ENCODE measurements at places on chromosomes 3 and 15.

- no peak for DNase-seq
Observed at GRCh38 chr3:179848711-179849110, 188.0 kb downstream of the PEX5L start.

GRCh38 chr3:191070201-191070600 is 128.8 kb upstream of the OSTN start:
- no peak for DNase-seq

GRCh38 chr15:58258501-58259292 is 120.5 kb downstream of the AQP9 start:
- peak; percentile 18 for DNase-seq

DNA sequence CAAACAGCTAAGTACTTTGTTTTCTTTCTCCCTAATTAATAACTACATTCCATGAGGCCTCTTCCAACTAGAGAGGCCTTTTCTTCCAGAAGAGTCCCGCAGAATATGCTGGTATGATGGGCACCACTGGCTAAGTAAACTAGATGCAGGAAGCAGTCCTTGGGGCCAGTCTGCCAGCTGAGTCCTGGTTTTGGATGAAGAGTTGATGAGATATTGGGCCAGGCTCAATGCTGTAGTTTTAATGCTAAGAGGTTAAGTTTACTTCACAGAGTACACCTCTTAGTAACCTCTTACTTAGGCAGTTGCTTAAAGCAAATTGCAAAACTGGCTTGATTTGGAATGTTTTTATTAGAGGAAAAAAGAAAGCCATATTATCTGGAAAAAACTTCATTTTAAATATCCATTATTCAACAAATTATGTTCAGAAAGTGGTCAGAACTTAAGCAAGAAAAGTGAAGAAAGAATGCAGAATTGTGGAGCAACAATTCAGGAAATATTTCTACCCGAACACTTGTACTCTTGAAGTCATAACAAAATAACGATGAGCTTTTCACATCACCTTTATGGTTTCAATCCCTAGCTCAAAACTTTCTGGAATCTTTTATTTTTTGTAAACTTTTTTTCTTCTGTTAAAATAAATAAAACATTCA is 178.4 kb upstream of the CDIN1 start:
- DNase-seq: no peak

DNA sequence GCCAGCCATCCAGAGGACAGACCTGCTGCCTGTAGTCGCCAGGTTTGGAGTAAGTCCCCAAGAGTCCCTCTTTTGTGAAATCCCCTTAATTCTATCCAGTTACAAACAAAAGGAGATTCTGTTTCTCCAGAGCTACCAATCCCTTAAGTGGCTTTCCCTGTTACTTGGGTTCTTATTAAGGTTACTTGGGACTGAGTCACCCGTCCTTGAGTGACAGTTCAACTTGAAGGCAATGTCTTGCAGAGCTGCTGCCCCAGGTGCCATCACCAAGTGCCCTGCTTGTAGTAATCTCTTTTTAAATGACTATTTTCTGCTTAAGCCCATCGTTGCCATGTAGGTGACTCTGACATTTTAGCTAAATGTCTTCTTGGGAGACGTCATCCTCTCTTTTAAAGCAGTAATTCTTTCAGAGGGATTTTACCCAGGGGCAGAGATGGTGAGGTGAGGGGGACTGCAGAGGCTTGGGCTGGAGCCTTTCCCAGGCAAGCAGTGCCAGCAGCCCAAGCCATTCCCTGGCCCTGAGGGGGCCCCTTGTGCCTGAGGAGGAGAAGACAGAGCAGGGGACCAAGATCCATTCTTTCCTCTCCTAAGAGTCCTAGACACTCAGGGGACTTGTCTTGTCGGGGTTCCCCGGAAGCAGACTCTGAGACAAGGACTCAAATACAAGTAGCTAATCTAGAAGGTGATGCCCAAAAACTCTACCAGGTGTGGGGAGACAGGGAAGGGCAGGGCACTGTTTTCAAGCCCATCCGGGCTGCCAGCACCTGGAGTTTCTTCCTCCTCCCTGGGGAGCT is 253.7 kb downstream of the PLCL2 start:
- DNase-seq: no peak

GRCh38 chr15:95169541-95170459 is 938.4 kb downstream of the MCTP2 start:
- no peak for DNase-seq

GRCh38 chr3:152126260-152126659 is 142.5 kb upstream of the MBNL1 start:
- DNase-seq: no peak

DNA sequence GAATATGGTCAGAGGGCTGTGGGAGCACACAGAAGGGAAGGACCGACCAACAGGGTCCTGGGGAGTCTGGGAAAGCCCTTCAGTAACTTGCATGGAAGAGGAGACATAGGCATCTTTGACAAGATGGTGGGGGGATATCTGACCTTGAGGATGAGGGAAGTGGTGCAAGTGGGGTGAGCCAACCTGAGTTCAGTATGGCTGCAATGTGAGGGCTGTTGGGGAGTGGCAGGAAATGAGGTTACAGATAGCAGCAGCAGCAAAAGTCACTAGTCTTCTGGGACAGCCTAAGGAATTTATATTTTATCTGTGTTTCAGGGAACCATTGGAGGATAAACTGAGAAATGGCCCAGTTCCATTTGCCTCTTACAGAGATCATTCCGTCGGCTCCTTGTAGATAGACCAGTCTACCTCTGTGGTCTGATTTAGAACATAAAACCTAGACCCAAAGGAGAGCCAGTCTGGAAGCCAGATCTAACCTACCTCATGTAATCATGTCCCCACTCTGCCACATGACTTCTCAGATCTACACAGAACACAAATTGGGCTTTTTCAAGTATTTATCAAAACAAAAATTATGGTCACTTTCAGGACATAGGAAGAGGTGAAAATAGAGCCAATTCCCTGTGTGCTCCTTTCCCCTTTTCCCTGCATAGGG is 75.6 kb downstream of the ST6GAL1 start:
- no peak for DNase-seq

DNA sequence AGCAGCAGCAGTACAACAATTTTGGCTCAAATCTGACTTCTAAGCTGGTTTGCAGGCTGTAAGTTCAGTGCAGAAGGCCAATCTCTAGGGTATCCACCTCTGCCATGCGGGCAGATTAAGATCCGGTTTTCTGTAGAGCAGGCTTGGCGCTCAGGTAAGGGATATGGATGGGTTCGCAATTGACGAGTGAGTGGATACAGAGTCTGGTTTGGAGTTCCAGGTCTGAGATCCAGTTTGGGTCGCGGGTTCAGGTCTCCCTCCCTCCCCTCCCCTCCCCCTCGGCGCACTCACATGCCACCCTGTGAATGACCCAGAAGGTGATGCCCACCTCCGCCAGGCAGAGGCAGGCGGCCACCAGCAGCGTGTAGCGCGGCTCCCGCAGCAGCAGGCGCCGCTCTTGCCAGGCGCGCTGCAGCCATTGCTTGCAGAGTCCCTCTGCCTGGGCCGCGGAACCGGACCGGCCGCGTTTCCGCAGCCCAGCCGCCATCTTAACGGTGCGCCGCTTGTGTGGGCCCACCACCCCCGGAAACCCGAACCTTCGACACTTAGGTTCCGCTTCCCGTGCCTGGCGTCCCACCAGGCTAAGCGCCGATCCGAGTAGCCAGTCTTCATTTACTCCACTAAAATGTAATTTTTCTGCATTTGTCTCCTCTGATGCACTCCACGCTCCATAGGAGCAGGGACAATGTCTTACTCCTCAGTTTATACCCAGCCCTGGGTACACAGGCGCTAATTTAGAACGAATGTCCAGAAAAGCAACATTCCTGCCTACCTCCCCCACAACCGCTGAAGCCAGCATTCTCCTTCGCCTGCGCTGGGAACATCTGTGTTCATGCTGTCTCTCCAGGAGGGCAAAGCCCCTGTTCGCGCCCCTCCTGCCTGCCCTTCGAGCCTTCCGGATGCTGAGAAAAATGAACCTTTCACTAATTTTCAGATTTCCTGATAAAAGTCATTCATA is at the start of gene ALG3:
Gene ALG3, minus strand, starts transcription at position 509 of the 958 bp plus-strand sequence. Its CDS starts 22 bp downstream, at position 487.
- DNase-seq: peak; percentile 93

DNA sequence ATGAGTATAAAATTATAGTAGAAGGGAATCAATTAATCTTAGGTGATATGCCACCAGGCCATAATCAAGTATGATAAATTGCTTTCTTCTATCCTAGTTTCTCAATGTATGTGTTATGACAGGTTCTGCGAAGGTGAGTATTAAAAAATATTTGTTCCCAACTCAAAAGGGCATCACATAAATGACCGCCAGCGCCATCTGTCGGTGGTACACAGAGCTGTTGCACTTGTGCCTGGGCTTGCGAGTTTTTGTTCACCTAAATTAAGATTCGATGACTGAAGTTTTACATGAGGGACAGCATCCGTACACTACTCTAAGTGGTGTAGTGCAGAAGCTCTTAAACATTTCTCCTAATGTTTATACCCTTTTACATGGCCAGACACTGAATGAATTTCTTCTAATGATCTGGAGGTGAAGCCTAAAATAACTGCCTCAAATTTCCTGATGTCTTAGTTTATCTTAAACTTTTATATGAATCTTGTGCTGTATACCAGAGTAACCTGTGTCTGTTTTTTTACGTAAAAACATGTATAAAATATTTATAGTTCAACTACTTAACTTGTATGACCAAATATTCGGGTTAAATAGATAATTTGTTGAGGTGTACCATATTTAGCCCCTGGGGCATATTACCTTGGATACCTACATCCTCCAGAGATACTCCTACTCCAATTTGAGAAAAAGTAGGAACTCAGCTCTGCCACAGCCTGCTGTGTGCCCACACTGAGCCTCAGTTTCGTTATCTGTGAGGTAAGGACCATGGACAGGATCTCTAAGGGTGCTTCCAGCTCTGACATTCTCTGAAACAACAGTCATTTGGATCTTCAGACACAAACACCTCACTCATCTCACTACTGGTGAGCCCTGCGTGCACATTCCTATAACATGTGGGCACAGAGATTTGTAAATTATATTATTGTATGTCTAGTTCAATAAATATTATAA is 365.6 kb downstream of the MAGI1 start:
- DNase-seq: peak; percentile 41

DNA sequence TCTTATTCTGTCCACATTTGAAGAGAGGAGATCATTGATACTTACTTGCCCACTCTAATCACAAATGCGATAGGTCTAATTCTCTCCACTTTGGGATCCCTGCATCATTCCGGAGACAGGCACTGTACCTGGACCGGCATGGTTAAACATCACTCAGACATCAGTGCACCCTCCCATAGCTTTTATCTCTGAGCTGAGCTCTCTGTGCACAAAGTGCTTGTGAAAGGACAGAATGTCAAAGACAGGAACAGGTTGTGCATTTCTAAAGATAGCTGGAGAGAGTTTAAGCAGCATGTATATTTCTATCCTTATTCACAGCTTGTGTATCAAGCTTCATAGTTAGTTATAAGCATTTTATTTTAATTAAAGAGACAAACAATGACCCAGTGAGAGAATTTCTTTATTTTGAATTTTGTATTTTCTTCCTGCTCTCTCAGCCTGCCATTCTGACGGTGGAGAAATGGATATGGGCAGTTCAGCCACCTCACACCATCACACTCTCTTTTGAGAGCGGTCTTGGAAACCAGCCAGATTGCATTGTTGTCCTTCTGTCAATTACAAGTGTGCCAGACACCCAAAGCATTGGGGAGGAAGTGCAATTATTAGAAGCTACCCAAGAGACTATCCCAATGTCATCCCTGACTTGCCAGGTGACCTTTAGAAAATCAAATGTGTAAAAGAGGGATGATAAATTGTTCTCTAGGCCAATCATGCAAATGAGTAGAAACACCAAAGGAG is 65.2 kb upstream of the CHL1 start:
- no peak for DNase-seq

DNA sequence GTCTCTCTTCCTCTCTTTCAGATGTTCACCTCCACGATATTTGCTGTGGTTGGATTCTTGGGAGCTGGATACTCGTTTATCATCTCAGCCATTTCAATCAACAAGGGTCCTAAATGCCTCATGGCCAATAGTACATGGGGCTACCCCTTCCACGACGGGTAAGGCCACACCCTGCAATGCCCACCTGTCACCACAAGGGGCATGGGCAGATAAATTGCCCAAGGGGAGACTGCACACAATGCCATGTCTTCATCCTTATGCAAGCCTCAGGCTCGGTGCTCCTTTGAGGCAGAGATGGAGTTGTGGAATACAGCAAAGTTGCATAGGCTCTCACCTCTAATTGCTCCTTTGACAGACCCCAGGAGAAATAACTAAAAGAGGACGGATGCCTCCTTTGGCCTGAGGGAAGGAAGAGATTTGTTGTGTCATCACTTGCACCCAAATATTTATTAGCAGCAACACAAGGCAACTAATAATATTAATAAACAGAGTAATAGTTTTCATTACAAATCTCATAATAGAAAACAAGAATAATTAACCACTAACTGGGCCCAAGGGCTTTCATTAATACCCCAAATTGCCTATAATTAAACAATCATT is 13.2 kb downstream of the TM4SF4 start:
- peak; percentile 59 for DNase-seq

DNA sequence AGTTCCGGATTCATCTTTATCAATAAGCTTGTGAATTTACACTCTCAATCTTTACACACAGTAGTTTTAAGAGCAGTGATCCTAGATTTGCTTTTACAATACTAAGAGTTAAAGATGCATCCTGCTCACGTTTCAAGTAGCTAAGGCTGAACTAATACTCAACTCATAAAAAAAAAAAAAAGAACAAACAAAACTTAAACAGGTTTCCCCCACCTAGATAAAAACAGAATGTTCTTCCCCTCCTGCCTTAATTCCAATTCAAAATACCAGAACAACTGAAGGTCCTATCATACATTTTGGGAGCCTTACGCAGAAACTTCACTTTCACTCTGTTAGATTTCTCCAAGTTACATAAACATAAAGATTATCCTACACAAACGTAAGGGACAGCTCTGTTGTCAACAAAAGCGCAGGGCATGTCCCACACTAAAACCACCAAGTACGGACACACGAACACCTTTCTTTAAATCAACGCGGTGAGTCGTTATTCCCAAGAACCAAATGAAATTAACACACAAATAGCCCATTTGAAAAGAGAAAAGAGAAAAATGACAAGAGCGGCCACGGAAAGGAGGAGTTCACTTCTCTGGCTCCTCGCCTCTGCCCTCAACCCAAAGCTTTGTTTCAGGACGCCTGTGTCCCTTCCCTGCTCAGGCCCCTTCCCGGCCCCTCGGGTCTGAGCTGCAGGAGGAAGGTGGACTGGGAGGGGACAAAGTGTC is 941 bp downstream of the CBLB start:
- peak; percentile 6 for DNase-seq

DNA sequence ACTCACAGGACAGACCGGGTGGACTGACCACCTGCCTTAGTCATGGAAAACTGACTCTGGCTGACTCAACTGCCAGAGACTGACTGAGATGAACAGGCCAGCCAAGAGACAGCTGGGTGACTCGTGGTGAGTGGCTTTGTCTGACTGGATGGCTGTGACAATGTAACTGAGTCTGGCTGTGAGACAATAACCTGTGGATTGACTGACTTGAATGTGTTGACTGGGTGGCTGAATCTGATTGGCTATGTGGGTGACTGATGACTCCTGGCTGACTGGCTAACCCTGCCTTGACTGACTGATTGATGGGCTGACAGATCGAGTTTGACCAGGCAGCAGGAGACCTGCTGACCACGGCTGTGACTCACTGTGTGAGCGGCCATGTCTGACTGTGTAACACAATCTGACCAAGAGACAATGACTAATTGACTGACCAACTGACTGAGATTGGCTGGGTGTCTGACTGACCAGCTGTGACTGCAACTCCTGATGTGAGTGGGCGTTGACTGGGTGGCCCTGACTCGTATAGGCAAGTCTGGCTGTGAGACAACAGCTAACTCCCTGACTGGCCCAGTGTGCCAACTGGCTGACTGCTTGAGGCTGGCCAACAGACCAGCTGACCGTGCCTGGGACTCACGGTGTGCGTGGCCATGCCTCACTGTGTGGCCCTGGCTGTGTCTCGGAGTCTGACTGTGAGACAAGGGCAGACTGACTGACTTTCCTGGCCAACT is 509.1 kb downstream of the SHQ1 start:
- no peak for DNase-seq

- no peak for DNase-seq
Observed at GRCh38 chr15:68538311-68538710, 40.5 kb upstream of the CORO2B start.
